ENCODE measurements at places on chromosomes 4 and X.

DNA sequence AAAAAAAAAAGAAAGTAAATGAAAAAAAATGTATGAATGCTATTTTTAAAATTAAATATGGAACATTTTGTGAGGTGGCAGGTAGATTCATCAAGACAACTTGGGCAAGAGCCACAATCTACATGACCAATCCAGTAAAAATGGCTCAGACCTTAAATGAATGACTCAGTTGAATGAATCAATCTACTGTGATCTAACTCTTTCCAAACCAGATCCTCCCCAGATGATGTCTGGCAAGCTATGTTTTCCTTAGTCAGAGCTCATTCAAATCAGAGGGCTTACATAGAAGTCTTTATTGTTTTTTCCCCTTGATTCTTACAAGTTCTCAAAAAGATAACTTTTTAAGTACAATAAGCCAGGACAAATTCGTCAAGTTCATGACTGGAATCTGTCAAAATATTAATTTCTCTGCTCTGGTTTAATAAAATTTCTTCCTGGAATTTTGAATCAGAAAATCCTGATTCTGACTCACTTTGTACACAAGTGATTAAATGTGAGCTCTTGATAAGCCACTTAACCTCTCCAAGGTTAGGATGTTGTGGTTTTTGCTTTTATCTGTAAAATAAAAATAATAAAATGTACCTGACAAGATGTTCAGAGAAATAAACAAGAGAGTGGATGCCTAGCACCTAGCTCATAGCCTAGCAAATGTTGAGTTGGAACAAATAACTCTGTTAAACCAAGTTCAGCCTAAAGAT lies 105.6 kb upstream of the SMIM31 start:
- no peak for DNase-seq

DNA sequence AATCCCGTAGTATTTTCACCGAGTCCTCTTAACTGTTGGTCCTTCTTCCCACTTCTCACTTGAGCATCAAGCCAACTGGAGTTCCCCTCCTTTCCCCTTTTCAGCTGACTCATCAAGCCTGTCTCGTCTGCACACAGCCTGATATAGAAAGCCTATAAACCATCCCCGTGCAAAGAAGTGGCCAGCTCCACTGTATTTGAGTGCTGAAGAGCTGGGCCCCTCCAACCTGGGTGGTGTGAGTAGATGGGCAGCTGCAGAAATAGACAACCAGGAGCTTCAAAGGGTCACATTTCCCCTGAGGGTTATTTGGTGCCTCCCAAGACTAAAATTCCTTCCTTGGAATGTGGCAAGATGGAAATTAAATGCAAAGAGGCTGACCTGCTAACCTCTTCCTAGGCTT lies 199.7 kb downstream of the HS6ST2 start:
- DNase-seq, result no peak

DNA sequence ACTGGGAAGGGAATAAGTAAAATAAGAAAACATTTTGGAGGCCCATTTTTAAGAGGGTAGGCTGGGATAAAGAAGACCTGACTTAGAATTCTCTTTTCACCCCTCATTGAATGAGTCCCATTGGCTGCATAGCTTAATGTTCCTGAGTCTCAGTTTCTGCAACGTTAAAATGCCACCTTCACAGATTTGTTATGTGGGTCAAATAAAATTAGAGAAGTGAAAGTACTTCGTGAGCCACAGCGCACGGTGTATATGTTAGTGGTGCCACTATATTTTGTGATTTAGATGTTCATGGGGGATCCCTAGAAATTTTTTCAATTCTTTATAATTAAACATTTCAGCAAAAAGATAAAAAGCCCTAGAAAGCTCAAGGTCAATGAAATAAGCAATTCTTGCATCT lies 109.2 kb upstream of the HS3ST1 start:
- no peak for DNase-seq

DNA sequence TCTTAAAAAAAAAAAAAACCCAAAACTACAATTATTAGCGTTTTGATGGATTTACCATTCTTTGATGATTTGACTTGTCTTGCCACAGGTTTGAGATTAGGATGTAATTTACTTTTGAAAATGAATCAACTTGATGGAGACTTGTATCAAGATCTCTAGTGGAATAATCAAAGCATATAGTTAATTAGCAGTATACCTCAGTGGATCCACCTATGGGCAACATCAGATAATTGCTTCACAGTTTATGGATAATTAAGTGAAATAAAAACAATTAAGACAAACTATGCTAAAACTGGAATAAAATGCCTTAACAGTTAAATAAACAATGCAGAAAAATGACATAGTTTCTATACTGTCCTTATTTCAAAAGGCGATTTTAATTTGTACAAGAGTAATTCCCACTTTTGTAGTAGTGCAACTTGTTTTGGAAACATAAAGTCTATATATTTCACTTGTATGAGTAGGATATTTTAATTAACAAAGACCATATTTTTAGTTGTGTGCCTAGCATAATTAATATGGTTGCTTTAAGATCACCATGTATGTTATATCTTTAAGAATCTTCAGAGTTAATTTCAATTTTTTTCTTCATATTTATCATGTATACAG lies 4.2 kb downstream of the CPEB2 start:
- DNase-seq, result no peak

- no peak for DNase-seq
Observed at GRCh38 chrX:67351411-67351810, 192.4 kb upstream of the AR start.

All from HuH-7.5 (cell line).